ENCODE measurements at places on chromosomes 5 and 9.
A peak's percentile ranks its signal among the peaks of the same experiment; 100 is the strongest.

GRCh38 chr9:72274441-72274840, 90.6 kb downstream of the ZFAND5 start:
- DNase-seq, result no peak

DNA sequence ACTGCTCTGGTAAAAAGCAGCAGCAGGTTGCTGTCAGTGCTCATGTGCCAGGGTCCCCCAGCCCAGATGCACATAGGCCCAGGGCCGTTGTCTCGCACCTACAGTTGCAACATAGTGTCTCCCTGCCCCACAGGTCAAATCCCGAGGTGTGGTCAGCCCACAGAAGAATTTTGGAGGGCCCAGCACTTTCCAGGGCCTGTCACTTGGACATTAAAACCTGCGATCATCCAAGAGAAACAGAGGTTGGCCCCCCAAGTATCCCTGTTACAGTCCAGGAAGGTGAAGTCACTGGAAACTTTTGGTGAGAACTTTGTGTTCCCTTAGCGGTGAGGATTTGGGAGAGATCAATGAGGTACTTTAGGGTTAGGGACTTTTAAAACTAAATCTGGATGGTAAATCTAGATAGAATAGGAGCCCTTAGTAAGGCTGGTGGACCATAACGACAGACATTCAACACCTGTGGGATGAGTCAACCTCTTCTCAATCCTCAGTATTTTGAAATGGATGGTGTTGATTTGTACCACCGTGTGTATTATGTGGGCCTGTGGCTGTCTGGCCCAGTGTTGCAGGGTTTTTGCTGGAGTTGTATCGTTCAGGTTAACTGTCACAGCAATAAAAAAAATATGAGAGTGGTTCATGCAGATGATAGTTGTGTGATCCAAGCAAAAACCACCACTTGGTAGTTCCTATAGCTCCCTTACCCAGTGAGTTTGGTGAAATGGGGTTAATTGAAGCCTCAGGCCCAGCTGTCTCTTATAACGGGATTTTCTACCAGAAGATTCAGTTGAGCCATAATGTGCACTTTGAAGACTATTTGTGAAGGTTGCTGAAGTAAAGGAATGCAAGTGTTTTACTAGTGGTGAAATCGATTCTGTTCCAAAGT, 19.2 kb downstream of the OR2S2 start:
- DNase-seq, result no peak

DNA sequence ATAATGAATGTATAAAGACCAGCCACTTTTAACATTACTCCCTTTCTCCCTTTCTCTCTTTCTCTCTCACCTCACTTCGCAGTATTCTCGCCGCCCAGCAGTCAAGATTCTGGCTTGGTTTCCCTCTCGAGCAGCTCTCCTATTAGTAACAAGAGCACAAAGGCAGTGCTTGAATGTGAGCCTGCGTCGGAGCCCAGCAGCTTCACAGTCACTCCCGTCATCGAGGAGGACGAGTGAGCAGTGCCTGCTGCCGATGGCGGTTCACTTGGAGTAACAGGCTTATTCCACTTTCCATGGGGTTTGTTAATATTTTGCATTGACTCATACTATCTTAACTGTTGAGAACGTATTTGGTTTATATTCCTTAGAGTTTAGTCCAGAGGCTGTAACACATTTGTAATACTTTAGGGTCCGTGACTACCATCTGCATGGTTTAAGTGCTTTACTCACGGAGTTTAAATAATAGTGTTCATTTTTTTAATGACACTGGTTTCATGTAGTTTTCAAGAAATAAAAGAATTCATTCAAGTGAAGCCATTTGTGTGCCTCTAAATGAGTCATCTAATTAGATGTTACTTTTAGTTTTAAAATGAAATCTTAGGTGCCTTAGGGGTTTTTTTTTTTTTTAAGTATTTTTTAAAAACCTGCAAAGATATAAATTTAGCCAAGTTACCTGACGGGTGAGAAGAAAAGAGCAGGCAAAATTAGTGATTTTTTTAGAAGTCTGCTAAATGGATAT, 8.4 kb upstream of the DMRT3 start:
- DNase-seq, result no peak

- DNase-seq, result no peak
Observed at GRCh38 chr5:140220698-140221064, 45.7 kb downstream of the CYSTM1 start.

DNA sequence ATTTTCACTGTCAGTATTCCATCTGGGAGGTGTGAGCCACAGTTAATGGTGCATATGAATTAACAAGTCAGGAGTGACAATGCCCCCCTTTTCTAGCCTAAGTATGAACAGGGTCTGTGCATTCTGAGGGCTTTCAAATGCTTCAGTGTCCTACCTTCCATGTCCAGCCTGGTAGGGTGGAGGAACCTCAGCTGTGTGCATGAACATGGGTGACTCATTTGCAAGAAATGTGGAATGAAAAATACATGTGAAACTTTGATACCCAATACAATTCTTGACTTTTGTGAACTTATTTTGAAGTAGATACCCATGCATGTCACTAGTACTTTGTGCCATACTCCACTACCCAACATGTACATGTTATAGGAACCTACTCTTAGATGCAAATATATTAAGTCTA, 375.8 kb downstream of the SEMA5A start:
- DNase-seq, result no peak

- no peak for DNase-seq
Observed at GRCh38 chr5:178322736-178323540, 90.3 kb upstream of the PHYKPL start.

GRCh38 chr9:88173378-88173999, 35.2 kb upstream of the SPATA31C2 start:
- no peak for DNase-seq

GRCh38 chr5:96968074-96968473, 32.2 kb downstream of the LNPEP start:
- no peak for DNase-seq

DNA sequence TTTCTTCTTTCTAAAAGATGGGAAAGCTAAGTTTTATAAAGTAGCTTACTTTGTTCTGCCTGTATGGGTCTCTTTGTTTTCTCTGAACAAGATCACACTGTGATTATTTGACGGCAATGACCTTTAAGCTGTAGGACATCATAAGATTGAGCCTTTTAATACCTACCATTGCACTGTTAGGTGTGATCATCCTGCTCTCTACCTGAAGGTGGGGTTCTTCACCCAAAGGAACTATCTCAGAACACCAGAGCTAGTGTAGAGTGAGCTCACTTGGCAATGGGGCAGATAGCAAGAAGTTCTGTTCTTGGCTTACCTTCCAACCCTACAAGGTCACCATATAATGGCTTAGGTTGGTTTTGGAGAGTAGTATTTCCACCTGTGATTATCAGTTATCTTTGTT, 200.2 kb downstream of the SPATA31D1 start:
- DNase-seq, result no peak

- DNase-seq, result no peak
Observed at GRCh38 chr9:71816916-71817451, 48.7 kb upstream of the CEMIP2 start.

DNA sequence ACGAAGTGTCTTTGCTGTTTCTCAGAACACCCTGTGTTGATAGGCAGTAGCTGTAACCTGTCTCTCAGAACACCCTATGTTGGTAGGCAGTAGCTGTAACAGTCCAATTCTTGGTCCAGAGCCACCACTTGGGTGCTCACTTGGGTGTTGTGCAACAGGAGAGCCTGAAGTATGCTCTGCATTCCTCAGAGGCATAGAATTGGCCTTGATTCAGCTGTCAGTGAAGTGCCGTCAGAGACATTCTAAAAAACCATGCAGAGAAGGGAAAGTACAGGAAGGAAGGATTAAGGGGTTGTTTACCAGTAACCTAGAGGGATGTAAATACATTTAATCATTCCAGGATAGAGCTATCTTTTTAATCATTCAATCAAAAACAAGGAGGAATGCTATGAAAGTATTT, 231.2 kb downstream of the ARRDC3 start:
- no peak for DNase-seq

DNA sequence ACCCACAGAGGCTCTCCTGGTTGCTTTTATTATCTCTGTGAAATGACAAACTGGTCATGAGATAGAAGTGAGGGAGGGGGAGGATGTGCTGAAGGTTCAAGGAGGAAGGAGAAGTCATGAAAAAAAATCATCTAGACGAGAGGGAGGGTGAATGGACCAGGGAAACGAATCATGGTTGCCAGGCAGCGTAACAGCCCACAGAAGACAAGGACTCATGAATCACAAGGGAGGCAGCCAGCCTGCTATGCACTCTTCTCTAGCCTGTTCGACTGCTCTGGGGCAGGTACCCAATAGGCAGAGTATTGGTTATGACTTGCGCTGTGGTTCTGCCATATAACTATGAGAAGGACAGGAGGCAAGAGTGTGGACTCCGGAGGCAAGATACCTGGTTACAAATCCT, 475.2 kb downstream of the CDK5RAP2 start:
- DNase-seq, result no peak

GRCh38 chr5:164345173-164345849, 839.9 kb downstream of the MAT2B start:
- peak; percentile 17 for DNase-seq

DNA sequence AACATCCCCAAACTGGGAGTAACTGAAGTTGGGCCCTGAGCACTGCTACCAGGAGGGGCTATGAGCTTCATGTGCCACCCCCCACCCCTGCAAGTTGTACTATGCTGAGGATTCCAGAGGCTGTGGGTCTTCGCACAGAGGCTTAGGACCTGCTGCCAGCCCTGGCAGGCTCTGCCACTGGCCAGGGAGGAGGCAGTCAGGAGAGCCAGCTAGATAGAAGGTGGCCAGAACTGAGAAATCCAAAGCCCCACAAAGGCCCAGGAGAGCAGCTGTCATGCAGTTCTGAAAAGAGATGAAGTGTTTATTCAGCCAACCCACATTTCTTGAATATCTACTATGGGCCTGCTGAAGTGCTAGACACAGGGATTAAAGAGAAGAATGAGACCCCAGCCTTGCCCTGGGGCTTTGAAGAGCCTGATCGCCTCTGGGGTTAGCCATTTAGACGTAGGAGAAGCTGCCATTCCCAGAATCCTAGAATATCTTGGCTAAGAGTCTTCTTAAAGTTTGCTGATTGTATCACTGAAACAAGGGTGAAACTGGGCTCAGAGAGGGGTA, 1.4 kb downstream of the ALAD start:
- no peak for DNase-seq

DNA sequence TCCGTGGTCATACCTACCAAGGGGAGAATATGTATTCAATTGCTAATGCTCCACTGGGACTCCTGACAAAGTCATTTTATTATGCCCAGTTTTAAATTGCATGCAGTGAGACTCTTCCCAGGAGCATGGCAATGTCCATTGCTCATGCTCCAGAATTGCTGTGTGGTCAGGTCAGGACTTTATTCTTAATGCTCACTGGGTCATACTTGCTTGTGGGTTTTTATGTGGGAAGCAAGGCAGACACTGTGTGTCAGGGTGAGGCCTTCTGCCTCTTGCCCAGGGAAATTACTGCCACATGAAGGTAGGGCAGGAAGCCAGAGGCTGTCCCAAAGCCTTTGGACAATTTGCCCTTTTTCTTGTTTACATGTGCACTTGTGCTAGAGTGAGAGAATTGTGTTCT, 164.6 kb upstream of the MEF2C start:
- no peak for DNase-seq

- DNase-seq, result no peak
Observed at GRCh38 chr9:99350461-99350860, 128.4 kb downstream of the SEC61B start.

DNA sequence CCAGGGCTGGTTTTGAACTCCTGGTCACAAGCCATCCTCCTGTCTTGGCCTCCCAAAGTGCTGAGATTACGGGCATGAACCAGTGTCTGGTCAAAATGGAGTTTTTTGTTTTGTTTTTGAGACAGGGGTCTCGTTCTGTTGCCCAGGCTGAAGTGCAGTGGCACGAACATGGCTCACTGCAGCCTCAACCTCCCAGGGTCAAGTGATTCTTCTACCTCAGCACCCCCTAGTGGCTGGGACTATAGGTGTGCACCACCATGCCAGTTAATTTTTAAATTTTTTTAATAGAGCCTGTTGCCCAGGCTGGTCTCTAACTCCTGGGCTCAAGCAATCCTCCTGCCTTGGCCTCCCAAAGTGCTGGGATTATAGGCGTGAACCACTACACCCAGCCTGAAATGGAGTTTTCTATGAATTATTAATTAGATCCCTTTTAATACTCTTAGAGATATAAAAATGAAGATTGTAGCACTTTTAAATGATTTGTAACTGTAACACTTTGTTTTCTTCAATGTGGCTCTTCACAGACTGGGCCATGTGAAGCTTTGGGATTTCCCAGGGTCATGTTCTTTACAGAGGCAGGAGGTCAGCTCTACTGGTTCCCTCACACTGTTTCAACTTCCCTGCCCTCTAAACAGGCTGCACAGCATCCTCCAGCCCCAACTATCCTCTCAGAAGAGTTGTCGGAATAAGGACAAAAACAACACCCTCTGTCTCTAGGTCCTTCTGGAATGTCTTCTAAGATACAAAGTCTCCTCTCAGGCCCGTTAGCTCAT, 32.7 kb upstream of the SPARC start:
- DNase-seq, result no peak

- DNase-seq, result no peak
Observed at GRCh38 chr5:178674334-178674733, 47.5 kb upstream of the CLK4 start.

- DNase-seq, result no peak
Observed at GRCh38 chr9:68507130-68507805, 33.4 kb downstream of the TMEM252 start.

DNA sequence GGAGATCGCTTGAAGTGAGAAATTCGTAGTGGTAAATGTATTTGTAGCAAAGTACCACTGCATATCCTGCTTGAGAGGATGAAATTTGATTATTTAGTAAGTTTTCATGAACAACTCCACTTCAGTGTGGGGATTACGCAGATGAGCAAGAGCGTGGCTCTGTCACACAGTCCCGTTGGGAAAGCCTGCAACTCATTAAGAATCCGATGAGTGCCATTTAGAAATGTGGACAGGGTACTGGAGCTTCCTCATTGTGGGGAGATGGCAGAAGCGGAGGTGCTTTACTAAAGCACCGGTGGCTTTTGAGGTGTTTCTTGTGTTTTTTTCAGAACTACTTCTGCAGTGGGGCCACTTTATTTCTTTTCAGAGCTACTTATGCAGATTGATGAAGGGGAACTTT, 1.4 kb downstream of the TJP2 start:
- no peak for DNase-seq

DNA sequence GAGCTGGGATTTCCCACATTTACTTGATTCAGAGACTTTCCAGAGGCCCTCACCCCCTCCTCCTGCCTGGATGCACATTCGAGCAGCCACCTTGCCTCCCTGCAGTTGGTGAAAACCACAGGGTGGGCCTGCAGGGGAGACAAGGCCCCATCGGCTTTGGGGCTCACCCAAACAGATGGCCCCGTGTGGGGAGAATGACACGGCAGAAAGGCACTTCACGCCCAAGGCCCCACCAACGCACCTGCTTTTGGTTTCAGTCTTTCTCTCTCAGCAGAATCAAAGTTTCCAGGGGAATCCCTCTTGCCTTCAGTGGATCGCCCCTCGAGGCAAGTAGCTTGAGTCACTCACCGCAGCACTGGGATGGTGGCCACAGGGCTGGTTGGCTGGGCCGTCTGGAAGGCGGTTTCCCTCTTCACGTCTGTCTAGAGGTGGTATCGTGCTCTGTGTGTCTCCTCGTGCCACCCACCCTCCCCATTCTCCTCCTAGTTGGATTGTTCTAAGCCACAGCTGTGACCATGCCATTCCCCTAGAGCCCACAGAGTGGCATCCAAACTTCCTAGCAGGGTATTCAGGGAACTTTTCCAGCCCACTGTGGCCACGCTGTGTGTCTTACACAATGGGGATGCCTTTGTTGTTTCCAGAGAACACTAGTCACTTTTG, 31.8 kb downstream of the SEC61B start:
- no peak for DNase-seq

GRCh38 chr9:14633148-14633547, 60.1 kb downstream of the ZDHHC21 start:
- DNase-seq, result no peak

Data from amygdala (tissue), 56 donors.